ENCODE measurements at places on chromosomes 11 and 22. TPM values are rescaled to one million over a fixed set of nuclear protein-coding genes. Genes with fewer than 3 reads are reported as not detected.

The TMA7B gene
- total RNA-seq: 9.1 TPM

The F2 gene
- total RNA-seq: not detected

The TTC36 gene
- total RNA-seq: 0.68 TPM

The GSTP1 gene
- total RNA-seq: 211 TPM

GRCh38 chr11:59187587-59187986 lies 15.7 kb downstream of the DTX4 start:
- no peak for DNase-seq

- no peak for DNase-seq
These were observed 2.2 kb upstream of the C11orf16 start for GRCh38 chr11:8934742-8935488.

DNA sequence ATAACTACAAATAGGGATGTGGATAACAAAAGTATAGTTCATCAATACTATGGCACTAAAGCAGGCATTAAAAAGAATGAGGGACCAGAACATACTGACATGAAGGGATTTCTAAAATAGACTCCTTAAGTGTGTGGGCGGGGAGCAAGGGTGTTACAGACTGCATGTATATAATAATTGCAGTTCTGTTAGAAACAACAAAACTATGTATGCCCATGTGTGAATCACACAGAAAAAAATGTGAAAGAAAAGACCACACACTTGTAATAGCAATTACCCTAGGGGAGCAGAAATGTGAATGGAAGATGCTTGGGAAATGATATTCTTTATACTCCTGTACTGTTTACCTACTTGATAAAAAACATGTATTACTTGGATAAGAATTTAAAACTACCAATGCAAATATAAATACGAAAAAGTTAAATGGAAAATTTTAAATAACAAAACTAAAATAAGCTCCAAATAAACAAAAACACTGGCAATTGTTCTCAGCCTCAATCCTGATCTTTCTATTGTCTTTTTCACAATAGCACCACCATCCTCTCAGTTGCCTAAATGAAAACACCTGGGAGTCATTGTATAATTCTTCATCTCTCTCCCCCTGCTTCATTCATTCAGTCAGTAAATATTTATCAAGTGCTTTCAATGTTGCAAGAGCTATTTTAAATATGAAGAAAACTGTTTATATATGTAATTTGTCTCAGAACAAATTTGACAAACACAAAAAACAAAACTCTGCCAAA lies 129.8 kb downstream of the FCHSD2 start:
- no peak for DNase-seq

- no peak for DNase-seq
These were observed 29.2 kb downstream of the INCENP start for GRCh38 chr11:62153087-62153395.

DNA sequence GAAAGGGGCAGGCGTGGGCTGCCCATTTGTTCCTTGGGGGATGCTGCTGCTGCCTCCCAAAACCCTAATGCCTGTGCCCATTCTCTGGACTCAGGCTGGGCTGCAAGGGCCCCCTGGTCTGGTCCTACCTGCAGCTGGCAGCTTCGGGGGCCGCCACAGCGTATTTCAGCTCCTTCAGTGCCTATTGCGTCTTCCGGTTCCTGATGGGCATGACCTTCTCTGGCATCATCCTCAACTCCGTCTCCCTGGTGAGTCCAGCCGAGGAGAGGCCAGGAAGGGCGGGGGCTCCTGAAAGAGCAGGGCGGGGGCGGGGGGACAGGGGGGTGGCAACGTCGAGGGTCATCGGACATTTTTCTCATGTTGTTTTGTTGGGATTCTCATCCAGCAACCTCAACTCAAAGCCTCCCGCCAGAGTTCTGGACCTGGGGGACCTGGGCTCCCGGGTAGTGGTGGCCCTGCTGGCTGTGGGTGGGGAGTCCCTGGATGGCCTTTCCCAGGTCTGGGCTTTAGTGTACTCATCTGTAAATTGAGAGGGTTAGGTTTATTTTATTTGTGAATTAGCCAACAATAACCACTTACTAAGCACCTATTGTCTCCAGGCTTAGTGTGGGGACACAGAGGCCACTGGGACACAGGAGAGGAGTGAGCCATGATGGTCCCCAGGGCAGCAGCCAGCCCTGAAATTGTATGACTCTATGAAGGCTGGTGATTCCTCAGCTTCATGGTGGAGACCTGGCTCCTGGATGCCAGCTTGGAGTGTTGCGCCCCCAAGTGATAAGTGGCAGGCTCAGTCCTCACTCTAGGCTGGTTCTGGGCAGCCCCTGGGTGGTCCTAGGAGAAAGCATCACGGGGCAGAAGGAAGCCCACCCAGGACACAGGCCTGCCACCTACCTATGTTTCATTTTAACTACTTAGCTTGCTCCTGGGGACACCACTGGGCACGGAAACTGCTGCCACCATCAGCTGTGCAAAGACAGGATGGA lies 36.0 kb downstream of the CAPN1 start:
- no peak for DNase-seq
